ENCODE measurements at places on chromosomes 13 and 19.

GRCh38 chr19:7013678-7014077 lies 7.6 kb downstream of the MBD3L2B start:
- peak; percentile 25 for DNase-seq

DNA sequence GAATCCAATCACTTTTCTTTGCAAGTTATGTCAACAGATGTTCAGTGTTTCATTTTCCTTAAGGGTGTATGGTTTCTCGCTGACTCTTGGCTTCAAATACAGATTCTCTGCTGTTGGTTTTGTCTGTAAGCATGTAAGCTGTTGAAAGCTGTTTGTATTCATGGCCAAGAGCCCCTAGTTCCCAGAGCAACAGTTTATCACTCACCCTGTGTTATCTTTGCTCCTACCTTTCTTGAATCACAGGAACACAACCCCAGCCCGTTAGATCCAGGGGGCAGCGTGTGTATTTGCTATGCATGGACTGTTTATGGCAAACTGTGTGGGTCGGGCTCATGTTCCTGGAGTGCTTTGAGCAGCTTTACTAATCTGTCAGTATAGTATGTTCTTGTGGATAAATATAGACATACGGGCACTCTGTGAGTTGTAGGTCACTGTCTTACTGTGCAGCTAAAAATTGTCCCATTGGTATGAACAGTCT lies 28.9 kb downstream of the FRY start:
- DNase-seq, result no peak

DNA sequence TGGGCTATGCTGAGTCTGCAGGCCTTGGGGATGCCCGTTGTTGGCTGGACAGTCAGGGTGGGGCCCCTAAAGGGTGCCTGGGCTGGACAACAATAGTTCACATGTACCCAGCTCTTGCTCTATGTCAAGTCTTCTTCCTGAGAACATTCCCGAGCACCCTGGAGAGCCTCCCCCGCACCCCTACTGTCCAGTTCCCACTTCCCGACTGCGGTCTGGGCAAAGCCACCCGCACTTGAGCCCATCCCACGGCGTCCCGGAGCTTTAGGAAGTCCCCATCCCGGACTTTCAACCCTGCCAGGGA lies 1.1 kb upstream of the MPND start:
- no peak for DNase-seq

DNA sequence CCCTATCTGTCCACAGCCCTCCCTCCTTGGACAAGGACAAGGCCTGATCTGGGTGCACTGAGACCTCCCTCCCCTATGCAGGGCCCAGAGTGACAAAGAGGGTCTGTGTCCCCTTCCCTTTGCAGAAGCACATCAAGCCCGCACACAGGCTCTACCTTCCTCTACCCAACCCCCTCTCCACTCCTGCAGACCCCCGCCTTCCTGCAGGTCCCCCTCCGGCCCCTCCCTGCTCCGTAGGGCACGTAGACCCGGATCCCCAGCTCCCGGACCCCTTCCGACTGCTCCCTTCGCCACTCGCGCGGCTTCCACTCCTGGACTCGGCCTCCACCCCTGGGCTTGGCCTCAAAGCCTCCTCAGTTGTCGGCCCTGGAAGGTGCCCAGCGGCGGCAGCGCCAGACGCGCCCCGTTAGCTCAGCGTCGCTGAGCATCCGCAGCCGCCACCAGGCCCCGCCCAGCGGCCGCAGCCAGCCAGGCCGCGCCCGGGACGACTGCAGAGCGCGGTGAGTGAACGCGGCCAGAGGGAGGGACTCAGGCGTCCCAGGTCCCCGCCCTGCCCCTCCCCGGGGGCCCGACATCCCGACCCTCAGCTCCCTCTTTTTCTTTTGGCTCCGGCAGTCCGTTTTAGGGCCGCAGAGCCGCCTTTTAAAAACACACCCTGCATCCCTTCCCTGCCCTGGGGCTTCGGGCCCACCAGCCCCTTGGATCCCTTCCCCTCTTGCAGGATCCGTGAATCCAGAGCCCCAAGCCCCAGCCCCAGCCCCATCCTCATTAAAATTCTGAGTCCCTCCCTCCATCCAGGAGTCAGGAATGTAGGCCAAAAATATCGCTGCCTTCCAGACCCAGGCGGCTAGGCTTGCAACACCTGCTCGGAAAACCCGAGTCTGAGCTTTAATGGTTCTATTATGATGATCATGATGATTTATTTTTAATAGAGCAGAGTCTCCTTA lies 1.5 kb upstream of the MYADM start:
- peak; percentile 72 for DNase-seq

DNA sequence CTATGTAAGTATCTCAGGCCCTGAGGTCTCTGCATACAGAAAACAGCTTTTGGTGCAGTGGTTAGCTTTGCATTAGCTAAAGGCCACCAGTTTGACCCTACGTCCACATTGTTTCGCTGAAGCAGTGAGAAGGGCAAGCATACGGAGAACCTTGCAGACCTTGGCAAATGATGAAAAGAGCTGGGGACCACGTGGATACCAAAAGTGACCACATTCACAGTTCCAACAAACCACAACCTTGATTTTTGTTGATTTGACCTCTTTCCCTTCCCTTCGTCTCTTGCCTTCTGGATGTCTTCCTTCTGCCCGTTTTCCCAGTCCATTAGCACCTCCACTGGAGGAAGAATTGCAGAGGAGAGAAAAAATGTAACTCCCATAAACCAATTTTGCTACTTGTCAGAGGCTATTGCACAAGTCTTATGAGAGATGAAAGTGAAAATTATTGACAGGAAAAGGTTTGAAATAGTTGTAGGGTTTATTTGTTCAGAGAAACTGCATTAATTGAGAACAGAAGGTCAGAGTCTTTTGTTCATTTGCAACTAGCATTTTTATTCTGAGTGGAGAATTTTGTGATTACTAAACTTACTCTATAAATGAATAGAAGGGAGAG lies 293.9 kb upstream of the HTR2A start:
- no peak for DNase-seq

DNA sequence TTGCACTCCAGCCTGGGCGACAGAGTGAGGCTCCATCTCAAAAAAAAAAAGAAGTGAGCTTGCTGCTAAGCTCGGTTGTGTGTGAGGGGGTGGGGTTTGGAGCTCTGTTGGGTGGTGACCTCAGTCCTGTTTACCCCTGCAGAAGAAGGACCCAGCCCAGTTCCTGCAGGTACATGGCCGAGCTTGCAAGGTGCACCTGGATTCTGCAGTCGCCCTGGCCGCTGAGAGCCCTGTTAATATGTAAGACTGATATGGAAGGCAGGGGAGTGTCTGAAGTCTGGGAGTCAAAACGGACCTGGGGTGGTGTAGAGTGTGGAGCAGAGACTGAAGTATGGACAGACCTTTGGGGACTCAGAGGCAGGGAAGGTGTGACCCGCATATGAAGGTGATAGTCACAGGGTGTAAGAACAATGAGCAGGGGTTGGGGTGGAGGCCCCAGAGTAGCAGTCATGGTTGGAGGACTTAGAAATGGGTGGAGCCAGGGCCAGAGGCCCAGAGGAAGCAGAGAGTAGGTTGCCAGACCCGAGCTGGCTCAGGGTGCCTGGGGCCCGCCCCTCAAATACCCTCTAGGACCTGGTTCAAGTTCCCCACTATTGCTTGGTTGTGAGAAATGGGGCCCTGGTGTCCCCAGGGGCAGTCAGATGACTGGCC lies 13.2 kb downstream of the CLASRP start:
- DNase-seq, result no peak

DNA sequence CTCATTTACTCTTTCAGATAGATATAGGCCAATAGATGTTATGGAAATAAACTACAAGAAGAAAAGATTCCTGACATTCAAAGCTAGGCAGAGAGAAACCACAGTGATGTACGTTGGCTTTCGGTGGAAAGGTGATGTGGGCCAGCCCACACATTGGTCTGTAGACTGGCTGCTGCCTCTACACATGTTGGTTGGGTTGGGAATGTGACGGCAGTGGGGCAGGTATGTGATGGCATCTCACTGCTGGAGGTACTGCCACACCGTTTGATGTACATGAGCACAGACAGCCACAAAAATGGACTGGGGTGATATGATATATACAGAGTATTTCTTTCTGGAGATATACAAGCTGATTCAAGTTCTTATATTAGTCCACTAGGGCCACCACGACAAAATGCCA lies 69.4 kb downstream of the C13orf42 start:
- DNase-seq, result no peak

GRCh38 chr13:95341441-95341840 lies 40.2 kb upstream of the ABCC4 start:
- DNase-seq, result no peak

GRCh38 chr19:11152318-11153062 lies 3.1 kb downstream of the SPC24 start:
- DNase-seq, result no peak

- DNase-seq, result no peak
These were observed 13.9 kb downstream of the MPND start for GRCh38 chr19:4357095-4357797.

GRCh38 chr19:34490141-34490766 lies 8.7 kb downstream of the WTIP start:
- DNase-seq, result no peak

DNA sequence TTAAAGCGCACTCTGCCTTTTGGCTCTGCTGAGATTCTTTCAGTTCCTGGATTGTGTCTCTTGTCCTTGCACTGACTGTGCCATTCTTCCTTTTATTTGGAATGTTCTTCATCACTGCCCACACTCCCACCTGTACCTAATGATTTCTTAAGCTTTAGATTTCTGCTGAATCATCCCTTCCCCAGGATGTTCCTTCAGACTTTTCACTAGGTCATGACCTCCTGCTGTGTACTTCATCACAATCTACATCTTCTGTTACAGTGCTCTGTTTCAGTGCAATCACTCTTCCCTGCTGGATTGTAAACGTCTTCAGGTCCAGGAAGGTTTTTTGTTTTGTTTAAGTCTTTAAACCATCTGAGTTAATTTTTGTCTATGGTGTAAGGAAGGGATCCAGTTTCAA lies 281.0 kb downstream of the ATP8A2 start:
- DNase-seq, result no peak

DNA sequence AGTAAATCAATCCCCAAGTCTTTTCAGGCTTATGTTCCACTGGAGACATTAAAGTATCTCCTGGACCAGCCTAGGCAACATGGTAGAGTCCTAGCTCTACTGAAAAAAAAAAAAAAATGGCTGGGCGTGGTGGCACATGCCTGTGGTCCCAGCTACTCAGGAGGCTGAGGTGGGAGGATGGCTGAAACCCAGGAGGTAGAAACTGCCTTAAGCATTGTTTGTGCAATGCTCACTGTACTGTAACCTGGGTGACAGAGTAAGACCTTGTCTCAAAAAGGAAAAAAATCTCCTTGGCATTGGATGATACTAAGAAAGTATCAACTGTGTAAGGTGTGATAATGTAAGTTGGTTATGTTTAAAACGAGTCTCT lies 8.8 kb downstream of the KLK8 start:
- DNase-seq, result no peak

DNA sequence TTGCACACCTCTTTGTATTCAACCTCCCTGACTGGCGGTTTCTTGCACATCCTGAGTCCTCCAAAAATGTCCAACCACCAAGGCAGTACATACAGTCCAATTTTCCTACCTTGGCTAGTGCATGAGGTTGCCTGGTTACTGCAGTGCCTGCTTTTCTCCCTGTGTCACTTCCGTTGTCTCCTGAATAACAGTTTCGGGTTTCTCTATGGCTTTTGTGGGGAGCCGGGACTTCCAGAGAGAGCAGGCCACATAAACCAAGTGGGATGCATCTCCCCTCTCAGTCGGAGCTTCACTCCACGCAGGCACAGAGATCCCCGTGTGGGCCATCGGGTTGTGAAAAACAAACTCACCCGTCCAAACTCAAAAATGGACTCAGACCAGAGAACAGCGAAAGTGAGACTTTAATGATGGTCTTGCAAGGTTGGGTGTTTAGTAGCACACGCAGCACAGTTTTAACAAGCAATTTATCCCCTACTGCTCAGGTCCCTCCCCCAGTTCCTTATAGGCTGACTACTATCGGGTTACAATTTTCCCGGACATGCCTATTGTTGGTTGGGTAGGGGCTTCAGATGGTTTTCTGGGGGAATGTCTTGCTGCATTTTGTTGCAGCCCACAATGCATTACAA lies 173.1 kb downstream of the POU4F1 start:
- DNase-seq, result no peak

DNA sequence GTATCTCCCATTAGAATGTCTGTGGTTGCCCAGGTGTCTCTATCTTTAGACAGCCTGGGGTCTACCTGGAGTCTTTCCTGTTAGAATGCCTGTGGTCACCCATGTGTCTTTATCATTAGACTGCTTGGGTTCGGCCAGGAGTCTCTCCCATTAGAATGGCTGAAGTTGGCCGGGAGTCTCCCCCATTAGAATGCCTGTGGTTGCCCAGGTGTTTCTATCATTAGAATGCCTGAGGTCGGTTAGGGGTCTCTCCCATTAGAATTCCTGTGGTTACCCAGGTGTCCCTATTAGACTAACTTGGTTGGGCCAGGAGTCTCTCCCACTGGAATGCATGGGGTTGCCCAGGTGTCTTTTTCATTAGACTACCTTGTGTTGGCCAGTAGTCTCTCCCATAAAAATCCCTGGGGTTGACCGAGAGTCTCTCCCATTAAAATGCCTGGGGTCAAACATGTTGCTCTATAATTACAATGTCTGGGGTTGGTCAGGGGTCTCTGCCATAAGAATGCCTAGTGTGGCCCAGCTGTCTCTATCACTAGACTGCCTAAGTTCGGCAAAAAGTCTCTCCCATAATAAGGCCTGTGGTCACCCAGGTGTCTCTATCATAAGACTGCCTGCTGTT lies 1448.7 kb downstream of the UQCRFS1 start:
- no peak for DNase-seq

DNA sequence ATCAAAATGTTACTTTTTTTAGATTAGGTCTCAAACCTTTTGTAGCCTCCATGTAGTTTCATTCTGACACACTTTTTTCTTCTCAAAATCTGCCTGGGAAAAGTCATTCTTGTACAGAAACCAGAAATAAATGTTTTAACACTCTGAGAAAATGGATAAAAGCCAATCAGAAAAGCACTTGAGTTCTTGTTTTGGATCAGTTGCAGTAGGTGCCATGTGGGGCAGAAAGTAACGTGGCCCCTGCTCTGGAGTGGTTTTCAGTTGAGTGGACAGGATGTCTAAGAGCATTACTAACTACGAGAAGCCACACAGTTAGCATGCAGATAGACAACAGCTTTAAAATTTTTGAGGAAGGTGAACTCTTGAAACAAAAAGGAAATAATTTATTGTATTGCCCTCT lies 19.1 kb downstream of the GPR183 start:
- peak; percentile 76 for DNase-seq

GRCh38 chr13:99153219-99153618 lies 47.4 kb upstream of the UBAC2 start:
- no peak for DNase-seq

DNA sequence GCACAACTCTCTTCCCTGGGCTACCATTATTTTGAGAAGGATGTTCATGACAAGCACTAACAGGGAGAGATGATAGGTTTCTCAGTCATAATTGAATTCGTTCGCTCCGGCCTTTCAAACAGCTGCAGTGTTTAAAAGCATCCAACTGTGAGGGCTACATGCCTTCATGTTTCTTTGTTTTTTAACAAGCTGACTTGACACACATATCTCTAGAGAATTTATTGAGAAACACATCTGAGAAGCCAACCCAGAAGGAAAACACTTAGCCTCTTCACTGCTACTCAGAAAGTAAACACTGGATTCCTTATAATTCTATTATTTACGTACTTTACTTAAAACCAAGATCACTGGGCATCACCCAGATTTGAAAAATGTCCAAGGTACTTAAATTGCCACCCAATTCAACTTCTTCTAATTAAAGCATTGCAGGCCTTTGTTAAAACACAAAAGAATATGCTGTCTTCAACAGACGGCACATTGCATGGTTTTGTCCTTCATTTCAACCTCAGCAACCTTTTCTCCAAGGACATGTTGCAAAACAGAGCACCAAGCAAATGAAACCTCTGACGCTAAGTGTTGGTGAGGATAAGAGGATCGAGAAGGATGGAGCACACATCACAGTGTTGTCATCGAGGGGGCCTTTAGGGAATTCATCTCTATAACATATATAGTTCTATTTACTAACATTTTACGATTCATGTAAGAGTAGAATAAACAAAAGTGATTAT lies 75.8 kb downstream of the TBC1D4 start:
- no peak for DNase-seq
